ENCODE measurements at places on chromosomes 2 and 18.

DNA sequence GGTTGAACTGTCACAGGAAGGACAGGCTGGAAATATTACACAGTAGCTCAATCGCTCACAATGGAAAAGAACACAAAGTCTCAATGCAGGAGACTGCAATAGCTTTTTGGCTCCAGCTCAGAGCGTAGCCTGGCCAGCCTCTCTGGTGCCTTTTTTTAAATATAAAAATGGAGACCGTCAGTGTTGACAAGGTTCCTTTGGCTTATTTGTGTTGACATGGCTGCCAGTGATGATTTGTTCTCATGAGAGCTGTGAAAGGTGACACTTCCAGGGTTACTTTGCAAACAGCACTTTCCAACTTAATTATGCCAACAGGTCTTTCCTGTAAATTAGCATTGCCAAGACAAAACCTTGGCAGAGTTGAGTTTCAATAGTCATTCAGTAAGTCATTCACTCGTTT is 70.8 kb downstream of the KCNE4 start:
- H3K36me3 ChIP-seq = no peaks in the 10 kb centered on the region
- no peak overlapping the region for H3K27ac ChIP-seq
- no peak for DNase-seq
- no peaks in the 10 kb centered on the region for H3K4me1 ChIP-seq
- H3K27me3 ChIP-seq = no peaks in the 10 kb centered on the region

DNA sequence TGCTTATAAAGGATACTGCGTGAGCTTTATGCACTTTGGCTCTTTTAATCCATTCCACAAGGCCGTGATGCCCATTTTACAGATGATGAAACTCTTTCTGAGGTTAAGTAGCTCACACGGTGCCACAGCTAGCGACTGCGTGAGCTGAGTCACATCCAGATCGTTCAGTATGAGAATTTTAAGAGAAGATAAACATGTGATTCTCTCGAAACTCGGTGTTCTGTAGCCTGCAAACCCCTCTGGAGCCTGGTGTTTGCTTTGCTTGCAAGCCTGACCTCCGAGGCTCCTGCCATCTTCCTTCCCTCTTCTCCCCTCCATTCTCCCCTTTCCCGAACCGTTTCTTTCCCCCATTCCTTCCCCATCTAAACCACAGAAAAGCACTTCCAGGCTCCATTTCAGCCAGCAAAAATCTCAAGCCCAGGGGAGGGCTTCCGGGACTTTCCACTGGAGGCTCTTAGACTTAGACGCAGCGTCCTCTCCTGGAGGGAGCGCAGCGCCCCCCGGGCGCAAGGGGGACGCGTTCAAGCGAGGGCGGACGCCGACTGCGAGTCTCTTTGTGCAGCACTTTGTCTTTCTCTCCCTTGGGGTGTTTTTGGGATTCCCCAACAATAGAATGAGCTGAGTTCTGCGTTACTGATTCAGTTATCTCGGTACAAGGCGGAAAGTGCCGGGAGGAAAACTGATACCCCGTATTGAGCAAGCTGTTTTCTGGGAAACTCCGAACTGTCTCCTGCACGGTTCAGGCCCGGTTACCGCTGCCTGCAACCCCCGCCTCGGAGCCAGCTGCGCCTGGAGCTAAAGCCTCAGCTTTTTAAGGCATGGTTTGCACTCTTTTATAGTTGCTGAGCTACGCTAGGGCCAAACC is 38.0 kb downstream of the CYP1B1 start:
- H3K4me3 ChIP-seq = peak overlapping the region; percentile 36
- no peaks in the 10 kb centered on the region for H3K27me3 ChIP-seq
- DNase-seq = peak; percentile 56
- H3K36me3 ChIP-seq = no peaks in the 10 kb centered on the region
- peak overlapping the region; percentile 32 for H3K27ac ChIP-seq

DNA sequence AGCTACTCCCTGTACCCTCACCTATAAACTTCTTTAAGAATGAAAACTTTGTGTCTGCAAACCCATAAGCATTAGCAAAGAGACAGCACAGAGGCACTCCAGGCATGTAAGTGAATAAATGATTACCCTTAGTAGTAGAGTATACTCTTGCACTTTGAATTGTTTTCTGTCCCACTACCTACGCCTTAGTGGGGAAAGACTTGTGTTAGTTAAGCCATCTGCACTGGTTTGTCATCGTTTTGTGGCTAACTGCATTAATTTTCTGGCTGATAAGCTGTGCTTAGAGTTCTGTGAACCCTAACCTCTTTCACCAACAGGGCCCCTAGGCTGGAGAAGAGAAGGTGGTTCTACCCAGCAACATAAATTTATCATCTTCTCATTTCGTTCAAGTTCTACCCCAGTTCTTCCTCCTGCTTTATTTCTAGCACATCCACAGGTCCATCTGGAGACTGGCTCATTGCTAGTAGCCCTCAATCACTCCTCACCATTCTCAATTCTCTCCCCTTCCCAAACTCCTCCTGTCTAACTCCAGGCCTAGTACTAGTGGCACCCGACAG is 710 bp downstream of the LMAN2L start:
- H3K27me3 ChIP-seq = no peaks in the 10 kb centered on the region
- no peak for DNase-seq
- H3K27ac ChIP-seq = peak overlapping the region; percentile 83
- no peaks in the 10 kb centered on the region for H3K4me1 ChIP-seq

- H3K4me3 ChIP-seq = no peak overlapping the region
- no peak for DNase-seq
These were observed 402.8 kb upstream of the SYT4 start for GRCh38 chr18:43680096-43680495.

GRCh38 chr2:173235947-173236803 is 118.5 kb upstream of the CDCA7 start:
- H3K36me3 ChIP-seq = peaks cover 60% of the 10 kb centered on the region
- DNase-seq = no peak
- peaks cover 14% of the 10 kb centered on the region for H3K4me1 ChIP-seq
- H3K4me3 ChIP-seq = no peak overlapping the region

All from tibial artery (tissue), 4 donors.